ENCODE measurements at places on chromosomes 4 and X. TPM values are rescaled to one million over a fixed set of nuclear protein-coding genes. Genes with fewer than 3 reads are reported as not detected.

Gene ARMCX4
- 17.2 TPM for total RNA-seq

Gene CPLX1
- not detected for total RNA-seq

Gene LINC00632
- 6.8 TPM for total RNA-seq

Gene PALLD
- total RNA-seq, result 140 TPM

Gene XAGE1A
- not detected for total RNA-seq

Gene RPS6KA6
- total RNA-seq, result 4.7 TPM

Gene ASB9
- total RNA-seq, result 3.7 TPM

Gene GK
- total RNA-seq, result 4.7 TPM

Gene ATOH1
- not detected for total RNA-seq

Gene IL21
- total RNA-seq, result not detected

Gene GPR78
- total RNA-seq, result 0.52 TPM

Gene RTL5
- total RNA-seq, result 3.1 TPM

Gene GDPD2
- not detected for total RNA-seq

Gene PHEX
- 4.2 TPM for total RNA-seq

Gene PNMA3
- total RNA-seq, result 0.52 TPM

Gene CNOT6L
- total RNA-seq, result 31.3 TPM

Gene COX7B2
- total RNA-seq, result not detected

Gene DUSP9
- not detected for total RNA-seq

Gene CDKL2
- total RNA-seq, result not detected

Gene CCKAR
- total RNA-seq, result not detected

Gene VSIG1
- total RNA-seq, result not detected

Gene HPGD
- total RNA-seq, result 5.7 TPM

Gene CENPI
- total RNA-seq, result 8.4 TPM

Gene CPXCR1
- not detected for total RNA-seq

Gene SAP30
- 6.3 TPM for total RNA-seq

Gene GPC3
- 306 TPM for total RNA-seq

Gene CTAG1A
- not detected for total RNA-seq

Gene TAF7L
- total RNA-seq, result not detected

Gene FATE1
- total RNA-seq, result 0.52 TPM

Gene POLN
- 4.2 TPM for total RNA-seq

Data from skeletal muscle tissue (tissue), 5 donors.